Placental epithelial cell (primary cell): ENCODE measurements at places on chromosomes 4 and X. TPM values are rescaled to one million over a fixed set of nuclear protein-coding genes. Genes with fewer than 3 reads are reported as not detected.

RTL3 gene
- not detected in 2 replicates for total RNA-seq

UGT2A1 gene
- not detected in 2 replicates for total RNA-seq

AMOT gene
- 221 and 247 TPM in 2 replicates for total RNA-seq

ZNF81 gene
- total RNA-seq = 4.7 and 5.3 TPM in 2 replicates

FHDC1 gene
- 4.7 and 9.1 TPM in 2 replicates for total RNA-seq

GLUD2 gene
- 0.54 and 0.79 TPM in 2 replicates for total RNA-seq

USP26 gene
- not detected in 2 replicates for total RNA-seq

MAGEB4 gene
- not detected in 2 replicates for total RNA-seq

MBTPS2 gene
- 5.1 and 8.8 TPM in 2 replicates for total RNA-seq

RAB41 gene
- total RNA-seq = not detected in 2 replicates

DGAT2L6 gene
- not detected in 2 replicates for total RNA-seq

MFAP3L gene
- 13.7 and 159 TPM in 2 replicates for total RNA-seq

FMR1NB gene
- total RNA-seq = not detected in 2 replicates

GLRB gene
- total RNA-seq = 0.33 and 0.39 TPM in 2 replicates

GAB1 gene
- total RNA-seq = 68.7 and 83.6 TPM in 2 replicates

ASB5 gene
- not detected in 2 replicates for total RNA-seq

OPRPN gene
- not detected in 2 replicates for total RNA-seq

ARL9 gene
- under 0.01 and 0.22 TPM in 2 replicates for total RNA-seq

FGFBP2 gene
- total RNA-seq = not detected in 2 replicates

JCHAIN gene
- total RNA-seq = not detected in 2 replicates

TLR7 gene
- under 0.01 TPM in 1 of 2 replicates, not detected in the other for total RNA-seq

PRSS12 gene
- total RNA-seq = under 0.01 TPM in 1 of 2 replicates, not detected in the other

LINC00632 gene
- total RNA-seq = 3.8 and 3.9 TPM in 2 replicates

FRMPD4 gene
- not detected in 2 replicates for total RNA-seq

INPP4B gene
- 4.3 and 11.0 TPM in 2 replicates for total RNA-seq
